ENCODE measurements at places on chromosomes 2 and 18.

- DNase-seq, result no peak
These were observed 318.2 kb downstream of the RND3 start for GRCh38 chr2:150169237-150169629.

GRCh38 chr2:154638783-154639182, 59.7 kb upstream of the KCNJ3 start:
- DNase-seq, result no peak

DNA sequence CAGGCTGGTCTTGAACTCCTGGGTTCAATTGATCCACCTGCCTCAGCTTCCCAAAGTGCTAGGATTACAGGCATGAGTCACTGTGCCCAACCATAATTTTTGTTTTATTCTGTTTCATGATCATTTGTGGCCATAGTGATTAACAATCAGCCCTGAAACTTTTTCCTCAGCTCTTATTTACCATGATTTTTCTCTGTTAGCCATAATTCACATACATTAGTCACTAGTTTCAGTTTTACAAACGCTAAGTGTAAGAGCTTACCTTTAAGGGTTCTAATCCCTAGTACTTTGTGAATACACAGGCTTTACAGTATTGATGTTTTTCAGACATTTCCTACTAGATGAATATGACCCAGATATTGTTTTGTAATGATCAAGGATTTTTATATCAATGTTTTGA, 216.1 kb downstream of the DPP4 start:
- DNase-seq, result no peak

DNA sequence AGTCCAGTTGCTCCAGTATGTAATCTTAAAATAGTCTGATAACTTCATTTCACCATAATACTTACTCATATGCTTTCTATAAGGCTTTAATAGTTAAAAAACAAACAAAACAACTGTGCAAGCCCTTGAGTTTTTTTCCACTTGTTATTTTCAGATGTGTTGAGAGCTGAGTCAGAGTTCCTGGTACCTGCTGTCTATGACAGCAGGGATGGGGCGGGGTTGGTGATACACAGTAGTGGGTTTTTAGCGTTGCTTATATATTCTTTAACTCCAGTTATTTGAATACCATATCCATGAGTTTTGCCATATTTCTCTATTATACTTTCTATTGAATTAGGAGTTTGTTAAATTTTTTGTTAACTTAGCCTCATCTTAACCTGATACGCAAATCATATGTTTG, 5.0 kb downstream of the NAPG start:
- DNase-seq, result no peak

- no peak for DNase-seq
These were observed 219.7 kb upstream of the CHST9 start for GRCh38 chr18:27404855-27405254.

- no peak for DNase-seq
These were observed 363.1 kb downstream of the LPIN1 start for GRCh38 chr2:12109363-12110017.

DNA sequence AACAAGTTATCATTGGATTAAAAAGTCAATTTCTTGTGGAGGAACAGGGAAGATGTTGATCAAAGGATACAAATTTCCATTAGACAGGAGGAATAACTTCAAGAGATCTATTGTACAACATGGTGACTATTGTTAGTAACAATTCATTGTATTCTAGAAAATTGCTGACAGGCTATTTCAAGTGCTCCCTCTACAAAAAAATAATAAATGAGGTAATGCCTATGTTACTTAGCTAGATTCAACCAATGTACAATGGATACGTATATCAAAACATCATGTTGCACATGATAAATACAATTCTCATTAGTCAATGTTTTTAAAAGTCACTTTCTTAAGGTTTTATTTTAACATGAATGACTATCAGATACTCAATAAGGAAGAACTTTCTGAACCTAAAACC, 33.5 kb downstream of the TFCP2L1 start:
- DNase-seq, result no peak

DNA sequence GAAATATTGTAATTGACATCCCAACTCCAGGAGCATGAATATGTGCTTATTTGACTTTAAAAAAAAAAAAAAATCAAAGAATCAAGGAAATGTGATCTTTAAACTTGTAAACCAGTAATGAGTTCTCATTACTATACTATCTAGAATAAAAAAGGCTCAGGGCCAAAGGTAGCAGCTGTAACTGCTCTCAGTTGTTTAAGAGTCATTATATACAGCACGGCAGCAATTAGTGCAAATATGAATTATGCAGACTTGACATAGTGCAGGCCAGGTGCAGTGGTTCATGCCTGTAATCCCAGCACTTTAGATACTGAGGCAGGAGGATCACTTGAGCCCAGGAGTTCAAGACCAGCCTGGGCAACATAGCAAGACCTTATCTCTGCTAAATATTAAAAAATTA, 125.7 kb upstream of the TTC39C start:
- DNase-seq, result no peak

Data from HAP-1 (cell line).